Naive thymus-derived CD8-positive, alpha-beta T cell (primary cell): ENCODE measurements at places on chromosomes 6 and 20. TPM values are rescaled to one million over a fixed set of nuclear protein-coding genes. Genes with fewer than 3 reads are reported as not detected.

Gene ADGRF4
- polyA plus RNA-seq, result not detected

Gene SLC17A1
- not detected for polyA plus RNA-seq

Gene TRERF1
- 5.4 TPM for polyA plus RNA-seq

Gene TMEM170B
- polyA plus RNA-seq, result 0.14 TPM

Gene DEFB115
- not detected for polyA plus RNA-seq

Gene TRIM40
- polyA plus RNA-seq, result not detected

Gene GTSF1L
- 1.6 TPM for polyA plus RNA-seq

Gene TP53RK
- polyA plus RNA-seq, result 14.0 TPM

Gene PGBD1
- 1.2 TPM for polyA plus RNA-seq

Gene ULBP2
- polyA plus RNA-seq, result 0.37 TPM

- DNase-seq, result no peak
Observed at GRCh38 chr6:152879681-152880080, 103.2 kb downstream of the FBXO5 start.

GRCh38 chr20:32316667-32317066 lies 39.2 kb downstream of the KIF3B start:
- no peak for DNase-seq

- no peak for DNase-seq
Observed at GRCh38 chr6:82183642-82184282, 63.8 kb downstream of the IBTK start.

- DNase-seq, result no peak
Observed at GRCh38 chr20:7908905-7909304, 31.4 kb downstream of the HAO1 start.

GRCh38 chr6:17036065-17036393 lies 65.8 kb upstream of the STMND1 start:
- DNase-seq, result no peak

GRCh38 chr6:11968241-11968806 lies 43.8 kb upstream of the HIVEP1 start:
- DNase-seq, result no peak

DNA sequence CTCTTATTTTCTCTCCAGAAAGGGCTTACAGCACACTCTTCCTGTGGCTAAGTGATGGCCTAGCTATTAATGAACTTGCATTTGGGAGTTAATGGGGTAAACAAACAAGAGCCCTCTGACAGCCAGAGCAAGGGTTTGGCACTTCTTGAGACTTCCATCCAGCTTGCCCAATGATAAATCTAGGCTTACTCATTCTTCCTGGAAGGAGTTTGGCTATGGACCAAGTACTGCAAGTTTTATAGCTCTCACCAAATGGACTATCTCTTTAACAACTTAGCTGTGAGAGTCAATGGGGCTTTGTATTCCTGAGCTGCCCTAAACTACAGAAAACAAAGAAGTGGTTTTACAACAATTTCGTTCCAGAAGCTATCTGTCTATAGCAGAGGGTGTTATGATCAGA lies 16.7 kb upstream of the PI3 start:
- DNase-seq, result no peak

GRCh38 chr6:87887266-87887665 lies 160.4 kb upstream of the SPACA1 start:
- DNase-seq, result no peak

- no peak for DNase-seq
Observed at GRCh38 chr20:17281478-17281877, 54.6 kb downstream of the PCSK2 start.

DNA sequence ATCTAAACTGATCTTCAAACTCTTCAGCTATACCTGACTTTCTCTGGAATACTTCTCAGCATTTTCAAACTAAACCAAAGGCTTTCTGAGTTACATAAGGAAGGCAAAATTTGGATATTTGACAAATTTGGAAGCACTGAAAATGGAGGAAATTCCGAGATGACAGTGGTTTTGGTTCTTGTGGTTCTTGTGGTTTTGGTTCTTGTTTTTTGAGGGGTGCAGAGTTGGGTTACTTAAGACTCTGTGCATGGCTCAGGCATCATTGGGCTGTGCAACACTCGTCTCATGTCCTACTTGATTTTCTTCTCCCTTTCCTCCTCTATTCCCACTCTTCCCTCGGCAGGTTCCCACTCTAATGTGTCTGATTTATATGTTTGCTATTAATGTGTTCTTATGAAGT lies 78.0 kb downstream of the SLC22A3 start:
- DNase-seq, result no peak

- peak; percentile 75 for DNase-seq
Observed at GRCh38 chr6:42452171-42453030, 675 bp upstream of the TRERF1 start.

DNA sequence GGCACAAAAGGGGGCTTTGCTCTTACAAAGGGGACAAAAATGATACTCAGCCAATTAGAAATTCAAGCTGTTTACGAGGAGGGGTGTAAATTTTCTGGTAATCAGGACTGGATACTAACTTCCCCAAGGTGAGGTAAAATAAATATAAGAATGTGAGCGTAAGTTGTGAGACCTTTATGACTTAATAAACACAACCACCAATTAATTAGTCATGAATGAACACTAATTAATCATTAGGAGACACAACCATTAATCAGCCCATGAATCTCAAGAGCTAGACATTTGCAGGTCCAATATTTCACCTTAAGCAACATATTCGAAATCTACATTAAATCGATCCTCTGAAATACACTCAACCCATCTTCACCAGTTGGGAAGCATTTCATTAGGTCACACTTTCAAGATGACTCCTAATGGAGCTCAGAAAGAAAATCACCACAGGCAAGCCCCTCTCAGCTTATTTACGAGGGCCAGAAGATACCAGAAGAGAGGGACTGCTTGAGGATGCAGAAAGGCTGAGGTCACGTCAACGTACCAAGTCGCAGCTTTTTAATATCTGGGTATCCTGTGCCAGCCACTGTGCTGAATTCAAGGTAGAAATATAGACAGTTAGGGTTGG lies 2.7 kb downstream of the ADTRP start:
- no peak for DNase-seq

DNA sequence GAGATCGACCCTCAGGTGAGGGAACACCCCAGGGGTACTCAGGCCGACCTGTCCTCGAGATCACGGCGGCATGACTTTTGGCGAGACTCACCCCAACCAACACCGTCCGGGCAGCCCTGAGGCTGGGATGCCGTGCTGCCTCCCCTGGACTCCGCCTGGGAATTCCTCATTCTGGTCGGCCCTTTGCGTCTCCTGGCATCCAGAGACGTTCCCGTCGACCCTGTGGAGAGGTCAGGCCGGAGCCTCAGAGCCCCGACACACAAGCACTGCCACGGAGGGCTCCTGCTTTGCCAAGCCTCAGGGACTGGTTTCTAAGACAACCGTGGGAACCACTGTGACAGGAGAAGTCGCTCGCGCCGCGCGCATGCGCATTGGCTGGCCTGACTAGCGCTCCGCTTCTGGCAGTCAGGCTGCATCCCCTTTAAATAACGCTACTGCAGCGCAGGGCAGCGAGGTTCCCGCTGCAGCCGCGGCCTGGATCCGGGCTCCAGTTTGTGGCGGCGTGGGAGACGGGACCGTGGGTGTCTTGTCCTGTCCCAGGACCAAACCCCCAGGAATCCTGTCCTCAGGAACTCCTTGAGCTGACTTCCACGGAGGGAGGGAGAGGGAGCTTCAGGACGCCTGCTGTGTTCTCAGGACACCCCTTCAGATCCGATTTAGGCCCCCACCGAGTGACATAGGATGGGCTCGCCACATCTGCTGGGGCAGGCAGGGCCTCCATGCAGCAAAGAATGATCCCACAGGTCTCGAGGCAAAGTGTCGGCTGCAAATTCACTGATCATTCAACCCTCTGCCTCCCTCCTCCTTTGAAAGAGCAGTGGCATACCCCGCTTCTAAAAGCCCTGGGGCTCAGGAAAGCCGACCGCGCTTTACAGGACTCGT lies 163.2 kb upstream of the ZNF337 start:
- peak; percentile 73 for DNase-seq

GRCh38 chr6:109428889-109429477 lies 11.4 kb downstream of the PPIL6 start:
- DNase-seq, result no peak

GRCh38 chr20:11217326-11218172 lies 543.8 kb upstream of the JAG1 start:
- no peak for DNase-seq

- no peak for DNase-seq
Observed at GRCh38 chr6:169034516-169035167, 219.0 kb downstream of the THBS2 start.

DNA sequence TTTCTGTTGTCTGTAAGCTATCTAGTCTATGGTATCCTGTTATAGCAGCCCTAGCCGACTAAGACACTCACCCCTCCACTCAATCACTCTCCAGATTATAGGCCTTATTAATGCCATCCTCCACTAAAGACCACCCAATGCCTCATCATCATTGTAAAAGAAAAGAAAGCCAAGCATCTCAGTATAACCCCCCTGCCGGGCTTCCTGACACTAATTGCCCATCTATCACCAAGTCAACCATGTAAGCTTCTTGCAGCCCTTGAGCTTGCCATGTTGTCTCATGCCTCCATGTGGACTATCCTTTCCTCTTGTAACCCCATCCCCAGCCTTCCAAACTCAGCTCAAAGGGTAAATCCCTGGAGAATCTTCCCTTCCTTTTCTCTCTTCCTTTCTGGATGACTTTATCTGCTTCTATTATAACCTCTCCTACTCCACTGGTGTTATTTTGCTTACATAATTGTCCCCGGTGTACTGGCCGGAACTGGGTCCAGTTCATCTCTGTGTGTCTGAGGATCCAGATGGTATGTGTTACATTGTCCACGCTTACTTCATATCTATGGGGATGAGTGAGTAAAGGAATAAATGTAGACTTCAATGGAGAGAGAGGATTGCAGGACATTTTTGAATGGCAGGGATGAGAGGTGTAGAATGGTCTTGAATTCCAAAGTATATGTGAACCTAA lies 202.9 kb upstream of the SOX4 start:
- no peak for DNase-seq

DNA sequence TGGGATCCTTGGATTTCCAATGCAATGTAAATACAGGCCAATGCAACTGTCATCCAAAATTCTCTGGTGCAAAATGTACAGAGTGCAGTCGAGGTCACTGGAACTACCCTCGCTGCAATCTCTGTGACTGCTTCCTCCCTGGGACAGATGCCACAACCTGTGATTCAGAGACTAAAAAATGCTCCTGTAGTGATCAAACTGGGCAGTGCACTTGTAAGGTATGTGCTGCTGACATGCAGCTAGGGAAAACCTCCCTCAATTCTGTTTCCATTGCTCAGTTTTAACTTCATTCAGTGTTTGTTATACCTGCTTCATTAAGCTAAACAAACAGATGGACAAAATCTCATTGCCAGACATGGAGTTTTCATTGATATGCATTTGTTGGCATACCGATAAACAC lies 397.1 kb downstream of the ARHGAP18 start:
- no peak for DNase-seq
